ENCODE measurements at places on chromosomes 12 and 14.

DNA sequence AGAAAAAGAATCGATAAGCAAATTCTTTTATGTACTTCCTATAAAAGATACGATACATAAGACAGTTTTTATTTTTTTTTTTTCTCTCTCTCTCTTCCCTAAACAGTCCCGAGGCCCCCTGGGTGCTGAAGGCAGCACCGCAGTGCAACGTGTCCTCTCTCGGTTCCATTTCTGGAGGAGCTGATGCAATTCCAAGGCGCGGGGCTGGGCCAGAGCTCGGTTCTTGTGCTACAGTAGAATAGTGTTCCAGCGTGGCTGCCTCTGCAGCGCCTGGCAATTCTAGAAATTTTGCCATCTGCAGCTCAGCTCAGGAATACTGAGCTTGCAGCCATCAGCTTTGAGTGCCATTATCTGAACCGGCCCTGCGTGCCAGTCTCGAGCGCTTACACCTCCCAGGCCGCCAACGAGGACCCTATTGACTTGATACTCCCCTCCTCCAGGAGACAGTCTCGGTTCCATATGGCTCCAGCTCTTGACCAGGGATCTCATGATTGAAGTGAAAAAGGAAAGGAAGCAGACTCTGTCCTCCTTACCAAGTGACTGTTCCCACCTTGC is 630 bp downstream of the ALDH1L2 start:
- DNase-seq = no peak

DNA sequence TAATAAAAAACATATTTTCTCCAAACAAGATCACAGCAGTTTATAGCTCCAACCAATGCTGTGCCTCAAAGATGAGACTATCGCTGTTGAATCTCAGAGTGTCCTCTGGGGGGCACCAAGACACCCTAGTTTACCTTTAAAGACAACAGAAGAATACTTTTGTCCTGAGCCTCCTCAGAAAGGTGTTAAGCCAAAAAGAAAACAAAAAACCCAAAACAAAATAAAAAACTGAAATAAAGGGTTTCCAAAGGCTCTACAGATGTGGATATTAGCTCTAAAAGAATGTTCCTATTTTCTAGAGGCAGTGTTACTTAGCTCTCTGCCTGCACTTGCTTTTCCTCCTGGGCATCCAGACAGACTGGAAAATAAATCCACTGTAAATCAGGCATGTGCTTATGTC is 86.9 kb upstream of the TTC7B start:
- DNase-seq = peak; percentile 47

- DNase-seq = no peak
Observed at GRCh38 chr12:57965766-57966165, 24.4 kb downstream of the ATP23 start.

DNA sequence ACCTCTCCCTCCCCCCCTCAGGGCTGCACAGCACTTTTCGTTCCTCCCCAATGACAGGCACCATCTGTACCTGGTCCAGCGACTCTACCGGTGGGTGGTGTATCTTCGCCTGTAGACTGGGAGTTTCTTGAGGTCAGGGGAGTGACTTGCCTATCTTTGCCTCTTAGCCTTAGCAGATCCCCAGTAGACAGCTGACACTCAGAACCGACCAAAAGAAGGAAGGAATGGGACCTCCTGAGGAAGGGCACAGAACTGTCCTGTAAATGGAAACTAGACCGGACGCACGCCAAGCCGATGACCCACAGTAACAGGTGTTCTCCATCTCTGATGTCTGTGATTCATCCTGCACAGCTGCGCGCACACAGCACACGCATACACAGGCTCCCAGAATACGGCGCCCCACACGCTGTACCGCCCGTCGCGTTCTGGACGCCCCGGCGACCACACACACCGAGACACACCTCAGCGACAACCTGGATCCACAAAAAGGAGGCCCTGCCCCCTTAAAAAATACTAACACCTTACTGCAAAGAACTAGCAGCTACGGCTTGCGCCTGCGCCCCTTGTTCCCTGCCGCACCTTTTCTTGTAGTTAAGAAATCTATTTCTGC is 673 bp upstream of the TTC9 start:
- DNase-seq = no peak

DNA sequence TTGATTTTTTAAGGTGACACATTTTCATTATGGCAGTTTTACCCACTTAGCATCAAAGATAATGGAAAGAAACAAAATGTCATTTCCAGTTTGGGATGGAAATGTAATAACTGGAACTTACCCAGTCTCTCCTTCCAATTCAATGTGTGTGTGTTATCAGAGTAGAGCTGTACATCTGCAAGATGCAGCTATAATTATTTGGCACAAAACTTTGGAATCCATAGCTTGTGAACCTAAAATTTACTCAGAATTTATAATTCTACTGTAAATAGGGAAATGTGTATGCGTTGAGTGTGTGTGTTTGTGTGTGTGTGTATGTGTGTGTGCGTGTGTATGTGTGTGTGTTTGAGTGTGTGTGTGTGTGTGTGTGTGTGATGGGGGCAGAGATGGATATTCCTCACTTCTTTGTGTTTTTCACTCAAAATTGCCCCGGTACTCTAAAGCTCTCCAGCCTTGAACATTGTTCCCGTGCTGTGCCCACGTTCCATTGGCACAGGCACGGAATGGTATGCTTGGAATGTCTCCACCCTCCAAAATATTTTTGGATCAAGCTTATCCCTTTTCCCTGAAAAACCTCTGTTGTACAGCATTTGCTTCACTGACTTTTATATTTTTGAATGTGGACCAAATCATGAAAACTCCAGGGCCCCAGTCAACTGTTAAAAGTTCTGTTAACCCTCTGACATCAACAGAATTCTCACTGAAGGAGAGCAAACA is 150.2 kb upstream of the BMP4 start:
- DNase-seq = no peak

DNA sequence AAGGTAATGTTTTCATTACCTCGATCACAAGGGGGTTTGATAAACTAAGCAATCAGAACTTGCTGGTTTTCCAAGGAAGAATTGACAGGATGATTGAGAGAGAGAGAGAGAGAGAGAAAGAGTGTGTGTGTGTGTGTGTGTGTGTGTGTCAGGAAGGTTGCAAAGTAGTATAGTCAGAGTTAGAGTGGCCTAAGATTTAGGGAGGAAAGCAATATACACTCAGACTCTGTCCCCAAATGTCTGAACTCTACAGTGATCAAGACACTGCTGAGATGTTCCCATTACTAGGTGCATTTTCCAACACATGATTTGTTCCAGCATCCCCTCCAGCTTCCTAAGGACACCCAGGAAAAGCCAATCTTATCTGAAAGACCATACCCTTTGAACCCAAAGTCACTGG is 1074.1 kb downstream of the BCL11B start:
- no peak for DNase-seq

DNA sequence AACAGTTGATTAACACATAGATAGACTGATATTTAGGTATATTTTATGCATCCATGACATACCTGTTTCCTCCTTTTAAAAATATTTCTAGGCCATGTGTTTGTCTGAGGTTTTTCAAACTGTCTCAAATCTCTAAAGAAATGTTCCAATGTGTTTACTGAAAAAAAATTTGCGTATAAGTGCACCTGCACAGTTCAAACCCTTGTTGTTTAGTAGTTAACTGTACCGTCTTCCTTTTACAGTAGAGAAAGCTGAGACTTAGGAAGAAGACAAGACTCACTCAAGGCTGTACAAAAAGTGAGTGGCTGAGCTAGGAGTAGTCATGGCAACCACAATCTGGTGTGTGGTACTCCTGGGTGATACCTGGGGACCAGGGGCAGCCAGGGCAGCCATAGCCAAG is 934.6 kb downstream of the VRK1 start:
- no peak for DNase-seq

- DNase-seq = no peak
Observed at GRCh38 chr14:32074887-32075572, 2.1 kb upstream of the ARHGAP5 start.

DNA sequence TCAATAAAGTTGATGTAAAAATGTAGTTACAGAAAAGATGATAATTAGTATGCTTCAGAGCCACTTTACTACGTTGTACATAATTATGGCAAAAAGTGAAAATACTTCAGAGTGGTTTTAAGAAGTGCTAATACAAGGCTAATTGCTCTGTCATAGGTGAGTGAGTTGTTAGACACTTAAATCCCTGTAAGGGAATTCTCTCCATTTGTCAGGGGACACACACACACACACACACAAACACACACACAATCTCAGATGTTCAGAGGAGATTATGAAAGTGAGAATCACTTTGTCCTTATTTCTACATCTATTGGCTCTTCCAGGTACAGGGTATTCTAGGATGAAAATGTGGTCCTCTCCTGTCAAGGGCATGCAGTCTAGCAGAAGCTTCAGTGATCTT is 208.3 kb upstream of the PELI2 start:
- no peak for DNase-seq

DNA sequence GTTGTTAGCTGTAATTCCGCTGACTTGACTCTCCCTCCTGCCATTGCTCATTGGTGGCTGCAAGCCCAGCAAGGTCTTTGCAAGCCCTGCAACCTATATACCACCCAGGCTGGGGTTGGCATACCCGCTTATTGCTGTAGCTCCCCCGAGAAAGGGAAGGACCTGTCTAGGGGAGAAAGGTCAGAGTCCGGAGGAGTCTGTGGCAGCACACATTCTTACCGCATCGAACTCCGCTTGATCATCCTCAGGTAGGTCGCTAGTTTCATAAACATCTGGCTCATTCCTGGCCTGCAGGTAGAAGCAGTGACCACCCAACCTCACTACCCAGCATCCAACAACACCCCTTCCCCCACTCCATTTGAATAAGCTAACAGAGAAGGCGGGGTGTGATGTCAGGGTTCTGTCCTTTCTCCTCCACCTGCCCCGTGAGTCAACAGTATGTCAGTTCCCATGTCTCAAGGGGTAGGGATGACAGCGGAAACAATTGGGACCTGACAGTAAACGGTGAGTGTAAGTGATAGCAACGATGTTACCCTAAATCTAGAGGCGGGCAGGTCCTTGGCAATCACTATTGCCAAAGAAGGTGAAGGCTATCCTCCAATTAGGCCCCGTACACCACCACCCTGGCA is 1.1 kb downstream of the DCTN2 start:
- no peak for DNase-seq

DNA sequence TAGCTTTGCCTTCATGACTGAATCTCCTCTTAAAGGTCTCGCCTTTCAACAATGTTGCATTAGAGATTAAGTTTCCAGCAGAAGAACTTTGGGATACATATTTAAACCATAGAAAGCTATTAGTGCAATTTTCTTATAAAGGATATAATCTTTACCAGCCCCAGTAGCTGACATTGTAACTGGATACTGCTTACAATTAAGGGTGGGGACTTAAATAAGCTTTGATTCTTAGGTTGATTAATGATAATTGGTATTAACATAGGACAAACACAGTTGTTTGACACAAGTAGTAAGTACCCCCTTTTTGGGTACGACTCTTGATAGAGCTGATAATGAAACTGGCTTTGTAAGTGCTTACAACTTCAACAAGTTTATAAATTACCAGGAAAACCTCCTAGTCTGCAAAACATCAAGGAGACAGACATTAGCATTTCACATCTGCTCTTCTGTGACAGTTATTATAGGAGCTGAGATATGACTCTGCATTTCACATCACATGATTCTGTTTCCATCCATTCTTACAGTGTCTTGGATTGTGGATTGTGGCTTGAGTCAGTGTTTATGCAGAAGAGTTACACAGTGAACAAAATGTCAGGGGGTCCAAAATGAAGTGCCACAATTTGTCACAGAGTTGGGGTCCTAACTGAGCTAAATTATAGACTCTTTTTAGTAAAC is 249.1 kb upstream of the E2F7 start:
- no peak for DNase-seq

GRCh38 chr12:57258977-57259970 is 8.3 kb upstream of the STAC3 start:
- DNase-seq = peak; percentile 35

- DNase-seq = no peak
Observed at GRCh38 chr12:63220921-63221320, 69.9 kb upstream of the AVPR1A start.

DNA sequence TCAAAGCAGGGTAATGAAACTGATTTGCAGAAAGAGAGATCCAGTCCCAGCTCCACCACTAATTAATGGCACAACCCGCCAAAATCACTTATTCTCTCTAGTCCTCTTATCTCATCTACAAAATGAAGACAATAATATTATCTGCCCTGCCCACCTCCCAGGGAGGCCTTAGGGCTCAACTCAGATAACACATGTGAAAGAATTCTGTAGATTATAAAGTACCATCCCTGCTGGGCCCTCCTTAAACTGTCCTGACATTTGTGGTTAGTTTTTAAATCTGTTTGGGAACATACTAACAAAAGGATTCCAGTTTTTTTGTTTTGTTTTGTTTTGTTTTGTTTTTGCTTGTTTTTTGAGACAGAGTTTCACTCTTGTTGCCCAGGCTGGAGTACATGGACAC is 7.3 kb downstream of the POMT2 start:
- DNase-seq = no peak

DNA sequence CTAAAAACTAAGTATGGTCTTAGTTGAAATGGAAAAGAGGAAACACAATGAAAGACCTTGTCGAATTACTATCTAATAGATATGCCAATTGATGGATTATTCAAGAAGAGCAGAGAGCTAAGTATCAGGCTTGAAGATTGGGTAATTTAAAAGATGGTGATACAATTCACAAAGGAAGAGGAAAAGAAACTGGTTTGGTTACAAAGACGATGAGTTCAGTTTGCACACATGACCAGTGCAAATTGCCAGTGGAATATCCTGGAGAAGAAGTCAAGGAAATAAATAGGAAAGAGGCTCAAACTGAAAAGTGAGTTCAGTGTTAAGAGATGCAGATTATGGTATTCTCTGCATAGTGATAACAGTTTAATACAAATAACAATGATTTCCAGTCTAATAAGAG is 2.5 kb upstream of the RAP1B start:
- DNase-seq = no peak

DNA sequence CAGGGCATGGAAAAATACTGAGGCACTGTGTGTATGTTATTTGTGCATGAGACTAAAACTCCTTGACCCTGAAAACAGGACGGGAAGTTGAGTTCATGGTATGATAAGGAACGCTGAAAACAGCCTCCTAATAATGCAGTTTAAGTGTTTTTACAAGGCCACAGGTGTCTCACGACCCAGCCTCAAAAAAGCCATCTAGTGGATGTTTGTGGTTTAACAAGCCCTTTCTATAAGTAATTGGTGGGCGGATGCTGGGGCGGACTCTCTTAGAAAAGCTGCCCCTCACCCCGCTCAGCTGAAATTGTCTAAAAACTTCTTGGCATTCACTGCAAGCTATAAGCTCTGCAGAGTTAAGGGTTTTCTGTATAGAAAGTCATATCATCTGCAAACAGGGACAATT is 184.5 kb downstream of the NUBPL start:
- no peak for DNase-seq

DNA sequence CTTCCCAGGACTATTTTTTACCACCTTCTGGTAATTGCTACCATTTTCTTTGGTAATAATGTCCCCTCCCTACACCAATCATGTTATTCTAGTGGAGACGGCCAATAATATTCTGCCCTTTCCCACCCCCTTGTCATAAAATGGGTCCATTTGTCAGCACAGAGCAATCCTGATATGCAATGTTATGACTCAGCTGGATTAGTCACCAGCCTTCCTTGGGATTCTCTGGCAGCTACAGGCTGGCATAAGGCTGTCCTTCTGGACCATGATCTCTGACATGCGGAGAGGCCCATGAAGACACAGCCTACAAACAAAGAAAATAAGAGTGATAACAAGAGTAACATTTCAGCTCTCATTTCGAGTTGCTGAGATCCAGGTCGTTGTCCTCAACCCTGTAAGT is 222.0 kb upstream of the CPNE8 start:
- no peak for DNase-seq

Data from hematopoietic multipotent progenitor cell treated with erythropoietin and hydrocortisone succinate and interleukin-3 and kit ligand, for 15 days (in vitro differentiated cells).